ENCODE measurements at places on chromosomes 11 and 22. TPM values are rescaled to one million over a fixed set of nuclear protein-coding genes. Genes with fewer than 3 reads are reported as not detected.

CABP2 gene
- not detected for total RNA-seq

AIFM3 gene
- 8.3 TPM for total RNA-seq

OR6T1 gene
- not detected for total RNA-seq

CDPF1 gene
- 9.6 TPM for total RNA-seq

TEF gene
- total RNA-seq = 28.4 TPM
